ENCODE measurements at places on chromosomes 6 and 20. TPM values are rescaled to one million over a fixed set of nuclear protein-coding genes. Genes with fewer than 3 reads are reported as not detected.

The GSTA2 gene
- polyA plus RNA-seq = not detected

The CST7 gene
- polyA plus RNA-seq = not detected

The SRMS gene
- not detected for polyA plus RNA-seq

The OR2B6 gene
- not detected for polyA plus RNA-seq

The MED20 gene
- polyA plus RNA-seq = 3.3 TPM

The HLA-DMB gene
- polyA plus RNA-seq = not detected

The NOP56 gene
- polyA plus RNA-seq = 72.1 TPM

The CST4 gene
- not detected for polyA plus RNA-seq

The CRIP3 gene
- polyA plus RNA-seq = 2.4 TPM

The KIAA0408 gene
- 258 TPM for polyA plus RNA-seq

The C20orf144 gene
- not detected for polyA plus RNA-seq

The HUS1B gene
- not detected for polyA plus RNA-seq

The FOXP4 gene
- polyA plus RNA-seq = 6.0 TPM

The NRSN1 gene
- polyA plus RNA-seq = 130 TPM
